HT-29 (cell line): ENCODE measurements at places on chromosomes 3 and 15. TPM values are rescaled to one million over a fixed set of nuclear protein-coding genes. Genes with fewer than 3 reads are reported as not detected.

The LAMB2 gene
- total RNA-seq: 49.5 and 56.8 TPM in 2 replicates

The KNG1 gene
- total RNA-seq: not detected in 2 replicates

The C2CD4A gene
- total RNA-seq: 0.10 and 0.58 TPM in 2 replicates

The CCDC39 gene
- not detected in 2 replicates for total RNA-seq

The PODXL2 gene
- total RNA-seq: 41.7 and 42.0 TPM in 2 replicates

The SERINC4 gene
- total RNA-seq: not detected in 2 replicates

The GOLIM4 gene
- 20.2 and 21.4 TPM in 2 replicates for total RNA-seq

The SI gene
- total RNA-seq: 0.20 and 0.55 TPM in 2 replicates

The ISLR2 gene
- total RNA-seq: not detected in 2 replicates

- no peak for DNase-seq
Observed at GRCh38 chr3:41126472-41126871, 72.8 kb upstream of the CTNNB1 start.

GRCh38 chr15:84911879-84912660 is 27.6 kb downstream of the SLC28A1 start:
- DNase-seq: peak; percentile 74

DNA sequence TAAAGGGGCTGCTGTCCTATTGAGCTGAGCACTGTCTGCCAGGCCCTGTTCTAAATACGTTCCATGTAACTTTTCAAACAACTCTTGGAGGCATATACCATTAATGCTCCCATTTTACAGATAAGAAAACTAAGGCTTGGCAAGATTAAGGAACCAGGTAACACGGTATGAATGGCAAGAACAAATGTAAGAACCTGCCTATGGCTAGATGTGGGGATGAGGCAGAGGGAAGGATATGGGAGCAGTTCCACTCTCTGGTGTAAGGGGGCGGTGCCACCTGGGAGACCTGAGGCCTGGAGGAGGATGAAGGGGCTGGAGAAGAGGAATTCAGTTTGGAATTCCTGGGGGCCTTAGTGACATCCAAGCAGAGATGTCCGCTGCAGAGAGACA is 3.8 kb upstream of the LMAN1L start:
- peak; percentile 30 for DNase-seq

- no peak for DNase-seq
Observed at GRCh38 chr15:37518436-37518835, 416.0 kb upstream of the TMCO5A start.

GRCh38 chr15:53566912-53567311 is 192.6 kb downstream of the WDR72 start:
- DNase-seq: no peak

DNA sequence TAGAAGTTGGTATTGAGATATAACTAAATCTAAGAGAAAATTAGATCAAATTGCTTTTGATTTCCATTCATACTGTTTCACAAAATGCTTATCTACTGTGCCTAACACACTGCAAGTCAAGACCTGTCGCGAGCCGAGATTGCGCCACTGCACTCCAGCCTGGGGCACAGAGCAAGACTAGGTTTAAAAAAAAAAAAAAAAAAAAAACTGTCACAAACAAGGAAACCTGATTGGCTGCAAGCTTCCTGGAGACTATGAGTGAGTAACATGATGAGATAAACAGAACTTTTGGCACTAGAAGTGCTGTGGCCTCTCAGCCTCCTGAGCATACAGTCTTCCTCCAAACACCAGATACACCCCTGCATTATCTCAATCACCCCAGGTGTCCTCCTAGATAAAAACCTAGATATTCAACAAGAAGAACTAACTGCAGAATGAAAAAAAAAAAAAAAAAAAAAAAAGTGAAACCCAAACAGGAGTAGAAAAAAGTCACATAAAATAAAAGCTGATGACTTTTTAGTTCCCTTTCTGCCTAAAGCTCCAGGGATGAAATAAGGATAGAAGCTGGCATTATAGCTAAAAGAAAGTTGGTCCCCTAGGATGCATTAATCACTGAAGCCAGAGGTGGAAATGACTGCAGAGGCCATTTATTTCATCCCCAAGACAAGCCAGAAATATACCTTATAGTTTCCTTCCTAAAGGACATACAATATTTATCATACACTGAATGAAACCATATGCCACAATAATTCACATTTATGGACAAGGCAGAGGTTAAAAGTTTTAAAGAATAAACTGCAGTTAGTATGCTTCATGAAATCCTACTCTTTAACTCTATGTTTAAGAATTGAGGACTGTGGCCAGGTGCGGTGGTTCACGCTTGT is 82.4 kb downstream of the P3H2 start:
- DNase-seq: peak; percentile 52

GRCh38 chr3:196688349-196688748 is 23.7 kb downstream of the CEP19 start:
- DNase-seq: no peak

- no peak for DNase-seq
Observed at GRCh38 chr15:75059607-75060006, 36.2 kb downstream of the PPCDC start.

DNA sequence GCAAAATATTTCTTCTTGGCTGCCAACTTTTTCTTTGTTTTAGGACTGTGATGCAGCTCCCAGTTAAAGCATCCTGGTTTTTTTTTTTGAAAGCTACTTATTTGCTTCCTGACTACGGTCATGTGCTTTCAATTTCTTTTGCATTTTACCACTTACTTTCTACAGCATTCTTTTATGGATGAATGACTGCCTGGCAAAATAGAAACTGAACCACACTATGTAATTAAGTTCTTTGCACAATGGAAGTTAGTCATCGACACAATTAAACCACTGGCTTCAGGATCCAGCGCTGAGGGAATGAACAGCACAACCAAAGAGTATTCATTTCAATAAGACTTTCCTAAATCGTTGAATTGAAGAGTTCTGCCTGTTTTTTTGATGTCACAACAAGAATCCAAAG is 82.2 kb upstream of the EPHA3 start:
- DNase-seq: no peak

DNA sequence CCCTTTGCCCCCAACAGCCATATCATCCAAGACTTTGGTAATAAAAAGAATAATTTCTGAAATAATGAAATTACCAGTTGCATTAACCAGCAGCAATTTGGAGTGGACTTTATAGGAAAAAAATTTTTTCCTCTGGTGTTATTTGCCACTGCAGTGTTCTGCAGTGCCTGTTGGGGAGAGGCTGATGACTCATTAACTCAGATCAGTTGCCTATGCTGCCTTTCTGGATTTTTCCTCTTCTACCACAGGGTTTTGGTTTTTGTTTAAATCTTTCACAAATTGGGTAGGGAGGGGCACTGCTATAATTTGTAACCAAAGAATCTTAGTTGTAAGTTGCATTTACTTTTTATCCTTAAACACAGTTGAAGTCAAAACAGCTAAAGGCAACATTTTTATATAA is 22.7 kb downstream of the ATP6V1A start:
- DNase-seq: peak; percentile 29

DNA sequence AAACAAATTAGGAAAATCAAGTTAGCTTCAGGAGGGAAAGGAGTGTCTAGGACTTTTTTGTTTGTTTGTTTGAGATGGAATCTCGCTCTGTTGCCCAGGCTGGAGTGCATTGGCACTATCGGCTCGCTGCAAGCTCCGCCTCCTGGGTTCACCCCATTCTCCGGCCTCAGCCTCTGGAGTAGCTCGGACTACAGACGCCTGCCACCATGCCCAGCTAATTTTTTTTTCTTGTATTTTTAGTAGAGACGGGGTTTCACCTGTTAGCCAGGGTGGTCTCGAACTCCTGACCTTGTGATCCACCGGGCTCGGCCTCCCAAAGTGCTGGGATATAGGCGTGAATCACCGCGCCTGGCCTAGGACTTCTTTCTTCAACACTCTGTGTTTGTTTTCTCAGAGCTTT is 171.1 kb downstream of the NLGN1 start:
- DNase-seq: no peak

DNA sequence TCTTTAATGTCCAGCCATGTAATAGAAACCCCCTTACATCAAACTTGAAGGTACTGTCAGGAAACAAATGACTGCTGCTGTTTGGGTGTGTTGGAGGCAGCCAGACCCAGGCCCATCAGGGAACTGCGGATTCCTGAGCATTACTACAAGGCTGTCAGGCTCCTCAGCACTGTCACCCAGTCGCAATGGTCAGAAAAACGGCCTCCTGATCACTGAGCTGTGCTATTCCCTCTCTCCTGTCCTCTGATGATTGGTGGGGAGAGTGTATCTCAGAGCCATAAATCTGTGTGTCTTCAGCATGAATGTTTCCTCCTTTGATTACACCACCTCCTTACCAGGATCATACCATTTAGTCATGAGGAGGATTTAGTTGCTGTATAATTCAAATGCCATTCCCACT is 135.2 kb upstream of the GADL1 start:
- no peak for DNase-seq
